ENCODE measurements at places on chromosomes 13 and 19.

- DNase-seq: no peak
These were observed 21.2 kb upstream of the TMEM255B start for GRCh38 chr13:113737803-113738202.

DNA sequence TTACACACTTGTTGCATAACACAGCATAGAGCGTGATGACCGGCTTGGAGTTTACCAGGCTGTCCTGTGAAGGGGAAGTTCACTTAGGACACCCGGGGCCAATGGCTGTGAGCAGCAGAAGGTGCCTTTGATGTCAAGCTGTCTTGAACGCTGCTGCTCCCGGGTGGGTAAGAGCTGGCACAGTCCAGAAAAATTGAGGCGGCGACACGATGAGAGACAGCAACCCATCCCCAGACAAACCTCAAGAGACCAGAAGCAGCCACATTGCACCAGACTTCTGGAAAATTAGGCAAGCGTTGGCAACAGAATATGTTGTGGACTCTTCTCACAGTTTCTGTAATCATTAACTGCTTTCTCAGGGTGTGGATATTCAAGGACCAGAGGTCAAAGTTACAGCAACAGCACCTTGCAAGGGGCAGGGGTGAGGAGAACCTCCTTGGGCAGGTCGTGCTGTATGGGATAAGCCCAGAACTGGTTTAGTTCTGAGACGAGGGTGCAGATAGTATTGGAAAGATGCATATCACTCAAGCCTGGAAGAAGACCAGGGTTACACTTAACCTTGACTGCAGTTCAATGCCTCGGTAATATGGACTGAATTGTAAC lies 10.1 kb downstream of the NFILZ start:
- no peak for DNase-seq

DNA sequence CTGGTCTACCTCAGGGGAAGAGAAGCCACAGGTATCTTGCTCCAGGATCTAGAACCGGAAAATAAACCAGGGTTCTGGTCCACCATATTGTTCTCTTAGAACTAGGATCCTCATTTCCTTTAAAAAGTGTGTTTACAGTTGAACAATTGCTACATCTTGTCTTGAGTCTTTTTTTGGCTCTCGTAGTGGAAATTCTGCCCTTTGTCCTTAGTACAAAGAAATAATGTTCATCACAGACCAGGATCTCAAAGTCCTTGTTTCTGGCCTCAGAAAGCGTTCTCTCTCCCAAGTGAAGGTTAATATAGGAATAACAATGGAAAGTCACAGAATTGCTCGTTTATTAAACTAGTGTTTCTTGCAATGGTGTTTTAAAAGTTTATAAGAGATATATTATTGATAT lies 20.8 kb downstream of the KLF2 start:
- DNase-seq: no peak

- no peak for DNase-seq
These were observed 4.6 kb upstream of the FFAR3 start for GRCh38 chr19:35353635-35354034.

GRCh38 chr13:76672420-76672819 lies 213.8 kb downstream of the KCTD12 start:
- no peak for DNase-seq

DNA sequence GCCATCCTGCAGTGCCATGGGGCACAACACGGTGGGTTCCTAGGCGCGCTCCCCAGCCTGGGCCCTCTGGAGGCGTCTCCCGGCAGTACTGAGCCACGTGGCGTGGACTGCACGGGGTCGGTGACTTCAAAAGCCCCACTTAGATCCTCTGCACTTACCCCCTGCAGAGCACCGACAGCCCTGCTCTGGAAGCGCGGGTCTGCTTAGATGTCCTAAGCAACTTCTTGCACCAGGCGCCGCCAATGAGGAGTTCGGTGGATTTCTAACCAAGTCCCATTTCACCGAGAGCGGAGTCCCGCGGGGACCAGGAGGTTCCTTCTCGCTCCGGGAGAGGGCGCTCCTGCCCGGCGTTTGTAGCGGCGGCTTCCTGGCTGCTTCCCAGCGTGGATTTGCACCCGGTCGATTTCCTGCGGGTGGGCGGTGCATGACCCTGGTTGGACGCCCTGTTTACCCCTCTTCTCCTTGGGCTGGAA lies 25.2 kb upstream of the ZNF845 start:
- no peak for DNase-seq

DNA sequence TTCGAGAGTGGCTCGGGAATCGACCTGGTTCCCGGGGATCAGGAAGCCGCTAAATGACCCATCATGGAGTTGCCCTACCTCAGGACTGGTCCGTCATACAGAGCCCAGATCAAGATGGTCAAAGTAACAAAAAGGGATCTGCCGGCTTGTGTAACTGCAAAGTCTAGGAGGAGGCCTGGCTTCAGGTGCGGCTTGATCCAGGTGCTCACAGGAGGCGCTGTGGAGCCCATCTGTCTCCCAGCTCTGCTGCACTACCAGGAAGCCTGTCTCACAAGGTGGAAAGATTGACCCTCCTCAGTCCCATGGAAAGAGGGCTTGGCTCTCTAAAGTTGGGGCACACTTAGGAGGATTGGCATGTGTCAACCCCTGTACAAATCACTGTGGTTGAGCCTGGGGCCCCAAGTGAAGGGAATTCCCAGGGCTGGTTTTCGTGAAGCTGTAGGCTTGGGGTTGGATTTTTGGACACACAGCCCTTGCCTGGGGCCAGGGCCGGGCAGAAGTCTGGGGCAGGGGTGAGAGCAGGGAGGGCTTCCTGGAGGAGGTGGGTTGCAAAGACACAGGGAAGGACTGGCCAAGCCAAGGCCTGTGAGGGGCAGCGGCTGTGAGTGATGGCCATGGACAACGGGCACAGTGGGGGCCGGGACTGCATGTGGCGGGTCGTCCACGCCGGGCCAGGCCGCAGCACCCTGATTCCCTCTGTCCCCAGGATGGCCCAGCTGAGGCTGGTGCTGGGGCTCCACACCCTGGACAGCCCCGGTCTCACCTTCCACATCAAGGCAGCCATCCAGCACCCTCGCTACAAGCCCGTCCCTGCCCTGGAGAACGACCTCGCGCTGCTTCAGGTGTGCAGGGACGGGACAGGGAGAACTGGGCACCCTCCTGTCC lies 4.2 kb downstream of the GZMM start:
- DNase-seq: no peak

GRCh38 chr13:19838865-19839275 lies 24.6 kb downstream of the ZMYM5 start:
- no peak for DNase-seq

GRCh38 chr13:100483841-100484381 lies 104.7 kb downstream of the GGACT start:
- DNase-seq: no peak

DNA sequence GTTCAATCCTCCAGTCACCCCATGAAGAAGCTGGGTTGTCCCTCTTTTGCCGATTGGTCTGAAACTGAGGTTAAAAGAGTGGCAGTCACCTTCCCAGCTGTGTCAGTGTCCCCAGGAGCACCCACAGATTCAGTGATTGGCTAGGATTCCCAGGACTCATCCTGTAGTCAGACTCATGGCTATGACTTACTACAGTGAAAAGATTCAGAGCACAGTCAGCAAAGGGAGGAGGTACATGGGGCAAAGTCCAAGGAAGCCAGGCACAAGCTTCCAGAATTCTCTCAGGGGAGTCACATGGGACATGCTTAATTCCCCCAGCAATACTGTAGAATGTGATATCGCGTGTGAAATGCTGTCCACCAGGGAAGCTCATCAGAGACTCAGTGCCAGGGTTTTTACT lies 14.2 kb downstream of the ZNF473 start:
- DNase-seq: no peak

- DNase-seq: no peak
These were observed 43.4 kb upstream of the MED4 start for GRCh38 chr13:48138270-48138669.

DNA sequence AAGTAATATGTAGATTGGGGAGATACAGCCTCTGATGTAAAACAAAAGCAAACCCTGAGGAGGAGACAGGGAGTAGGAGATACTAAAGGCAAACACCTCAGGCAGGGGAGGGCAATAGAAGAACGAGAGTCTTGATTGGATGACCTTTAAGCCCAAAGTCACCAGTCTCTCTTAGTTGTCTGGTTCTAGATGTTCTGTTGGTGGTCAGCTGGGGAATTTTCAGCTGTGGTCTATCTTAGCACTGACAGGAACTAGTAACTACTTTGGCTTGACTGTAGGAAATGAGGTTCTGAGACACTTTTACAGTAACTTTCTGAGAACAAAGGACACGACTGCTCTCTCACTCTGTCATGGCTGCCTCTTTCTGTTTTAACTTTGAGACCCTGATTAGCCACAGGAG lies 290.7 kb upstream of the MIR17HG start:
- no peak for DNase-seq

DNA sequence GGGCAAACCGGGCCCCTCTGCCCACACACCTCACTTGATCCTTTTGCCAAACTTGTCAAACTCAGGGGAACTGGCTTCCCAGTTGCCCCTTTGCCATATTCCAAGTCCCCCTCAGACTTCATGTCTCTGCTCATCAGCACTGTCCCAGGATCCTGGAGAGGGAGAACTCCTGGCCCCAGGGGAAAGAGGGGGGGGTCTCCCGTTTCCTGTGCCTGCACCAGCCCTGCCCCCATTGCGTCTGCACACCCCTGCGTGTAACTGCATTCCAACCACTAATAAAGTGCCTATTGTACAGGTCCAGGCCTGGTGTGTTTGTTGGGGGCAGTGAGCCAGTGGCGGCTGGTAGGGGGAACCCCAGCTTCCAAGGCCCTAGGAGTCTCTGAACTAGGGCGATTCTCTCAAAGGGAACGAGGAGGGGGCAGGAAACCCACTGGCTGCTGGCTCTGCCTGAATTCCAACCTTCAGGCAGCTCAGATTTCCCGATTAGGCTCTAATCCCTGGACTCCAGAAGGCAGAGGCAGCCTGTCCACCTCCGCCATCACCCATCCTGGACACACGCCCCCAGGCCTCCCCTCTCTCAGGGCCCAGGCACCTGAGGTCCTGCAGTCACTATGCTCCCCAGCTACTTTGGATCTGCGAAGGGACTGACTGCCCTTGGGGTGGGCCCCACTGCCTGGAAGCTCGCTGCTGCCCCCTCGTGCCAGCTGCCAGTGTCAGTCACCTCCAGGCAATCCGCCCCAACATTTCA lies 9.7 kb upstream of the ILF3 start:
- peak; percentile 68 for DNase-seq

- DNase-seq: no peak
These were observed 3.7 kb downstream of the SLC25A23 start for GRCh38 chr19:6455924-6456323.

DNA sequence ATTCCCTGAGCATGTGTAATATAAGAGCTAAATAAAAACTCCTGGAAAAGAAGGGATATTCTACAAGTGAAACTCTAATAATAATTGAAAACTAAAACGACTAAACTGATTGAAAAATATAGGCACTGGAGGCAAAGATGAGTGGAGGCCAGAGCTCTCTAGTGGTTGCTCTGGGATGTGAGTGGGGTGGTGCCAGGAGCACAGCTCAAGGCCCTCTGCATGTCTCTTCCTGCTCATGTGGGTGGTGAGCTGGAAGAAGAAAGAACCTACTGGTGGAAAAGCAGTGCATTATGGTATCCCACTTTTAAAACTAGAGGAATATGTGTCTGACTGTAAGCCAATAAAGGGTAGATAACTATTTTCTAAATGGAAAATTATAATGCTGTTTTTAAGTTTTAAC lies 15.8 kb upstream of the ARHGEF7 start:
- no peak for DNase-seq

GRCh38 chr19:50501568-50502475 lies 9.2 kb downstream of the JOSD2 start:
- DNase-seq: no peak

- no peak for DNase-seq
These were observed 1.1 kb upstream of the AKAP11 start for GRCh38 chr13:42270857-42271215.

- DNase-seq: no peak
These were observed 460.0 kb downstream of the FOXO1 start for GRCh38 chr13:40206241-40207000.

DNA sequence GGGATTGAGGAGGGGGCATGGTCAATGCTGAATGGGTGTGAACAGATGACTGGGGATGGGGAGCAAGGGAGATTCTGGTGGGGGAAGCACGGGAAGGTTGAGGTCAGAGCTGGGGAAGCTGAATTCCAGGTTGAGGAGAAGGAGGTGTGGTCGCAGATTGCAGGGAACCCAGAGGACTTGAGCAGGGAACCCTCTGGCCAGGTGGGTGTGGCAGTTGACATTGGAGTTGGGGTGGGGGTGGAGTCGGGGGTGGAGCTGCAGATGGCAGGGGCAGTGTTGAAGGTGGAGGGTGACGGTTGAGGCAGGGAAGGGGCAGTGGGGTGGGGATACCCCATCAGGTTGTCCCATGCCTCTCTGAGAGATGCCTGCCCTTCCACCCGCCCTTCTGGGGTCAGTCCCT lies 94.7 kb downstream of the WTIP start:
- no peak for DNase-seq

- no peak for DNase-seq
These were observed 6.7 kb upstream of the CHERP start for GRCh38 chr19:16548956-16549355.

- no peak for DNase-seq
These were observed 168.6 kb upstream of the RFC3 start for GRCh38 chr13:33649212-33649878.

DNA sequence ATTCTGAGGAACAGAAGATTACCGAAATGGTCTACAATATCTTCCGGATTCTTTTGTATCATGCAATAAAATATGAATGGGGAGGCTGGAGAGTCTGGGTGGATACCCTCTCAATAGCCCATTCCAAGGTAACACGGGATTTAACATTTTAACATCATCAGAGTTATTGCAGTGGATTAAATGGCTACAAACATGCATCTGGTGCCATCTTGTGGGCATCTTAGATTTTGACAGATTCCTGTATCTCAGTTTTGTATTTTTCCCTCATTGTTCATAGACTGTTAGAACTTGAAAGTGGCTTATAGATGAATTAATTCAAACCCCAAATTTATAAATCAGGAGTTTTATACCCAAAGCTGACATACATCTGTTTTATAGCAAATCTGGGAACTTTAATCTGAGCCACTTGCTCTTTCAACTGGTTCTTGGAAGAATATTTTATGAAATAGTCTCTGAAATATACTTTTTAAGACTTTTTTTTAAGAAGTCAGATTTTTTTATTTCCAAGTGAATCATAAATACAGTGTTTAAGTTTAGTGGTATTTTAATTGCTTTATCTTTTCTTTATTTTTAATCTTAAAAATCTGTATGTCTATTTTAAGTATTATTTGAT lies 215.2 kb downstream of the NBEA start:
- DNase-seq: no peak

GRCh38 chr13:50731400-50731799 lies 112.1 kb downstream of the DLEU7 start:
- no peak for DNase-seq

DNA sequence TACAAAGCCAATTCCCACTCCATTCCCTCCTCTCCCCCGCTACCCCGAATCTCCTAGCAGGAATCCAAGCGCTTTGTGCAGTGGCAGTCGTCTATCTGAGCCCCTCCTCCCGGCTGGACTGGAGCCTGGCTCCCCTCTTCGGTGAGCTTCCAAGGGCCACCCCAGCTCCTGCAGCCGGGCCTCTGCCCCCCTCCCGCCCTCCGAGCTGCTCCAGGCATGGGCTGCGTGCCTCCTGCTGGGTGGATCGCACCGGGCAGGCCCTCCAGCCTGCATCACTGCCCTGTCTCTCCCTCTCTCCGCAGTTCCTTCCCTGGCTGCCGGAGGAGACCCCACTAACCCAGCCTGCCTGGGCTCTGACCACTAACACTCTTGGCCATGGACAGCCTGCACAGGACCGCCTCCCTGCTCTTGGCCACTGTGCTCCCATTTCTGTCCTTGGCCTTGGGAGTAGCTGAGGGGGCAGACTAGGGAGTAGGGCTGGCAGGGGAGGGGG lies 12.9 kb upstream of the LENG8 start:
- no peak for DNase-seq

GRCh38 chr19:12899891-12900518 lies 9.0 kb downstream of the GCDH start:
- no peak for DNase-seq

Data from stimulated activated CD4-positive, alpha-beta T cell treated with anti-CD3 and anti-CD28 coated beads, Interleukin-1b, Interleukin-23, amount 100 ng/mL, for 1 hour (primary cell).